BJ (cell line): ENCODE measurements at places on chromosomes 4 and X.

GRCh38 chr4:144648042-144648441 is 2.1 kb downstream of the HHIP start:
- no peak for DNase-seq

GRCh38 chr4:33882246-33882990 is 2361.9 kb downstream of the ARAP2 start:
- DNase-seq, result no peak

GRCh38 chrX:130916636-130917422 is 13.8 kb upstream of the ENOX2 start:
- DNase-seq, result no peak

- DNase-seq, result no peak
Observed at GRCh38 chrX:70426286-70427278, 3.5 kb downstream of the GDPD2 start.

- DNase-seq, result no peak
Observed at GRCh38 chr4:23320931-23321587, 568.8 kb downstream of the PPARGC1A start.
